ENCODE measurements at places on chromosomes 6 and 20.

DNA sequence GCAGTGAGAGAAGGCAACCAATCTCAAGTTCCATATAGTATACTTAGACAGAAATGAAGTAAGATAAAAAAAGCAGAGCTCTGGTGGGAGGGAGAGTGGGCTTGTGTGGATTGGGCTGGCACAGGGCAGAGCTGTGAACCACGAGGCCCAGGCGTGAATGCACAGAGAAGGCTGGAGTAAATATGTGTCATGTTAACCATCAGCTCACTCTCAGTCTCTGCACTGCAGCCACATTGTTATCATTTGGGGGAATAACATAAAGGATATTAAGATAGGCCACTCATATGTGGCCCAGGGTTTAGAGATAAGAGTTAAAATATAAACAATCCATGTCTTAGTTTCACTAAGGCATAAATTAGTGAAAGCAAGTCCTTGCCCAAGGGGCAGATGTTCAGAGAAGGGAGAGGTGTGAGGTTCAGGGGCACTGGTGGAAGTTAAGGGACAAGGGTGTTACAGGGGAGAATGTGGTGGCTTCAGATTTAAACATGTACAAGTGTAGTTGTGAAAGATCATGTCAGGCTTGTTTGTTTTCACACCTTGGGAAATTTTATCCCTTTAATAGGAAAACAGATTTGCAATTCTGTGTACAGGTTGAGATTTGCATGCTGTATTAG, 14.4 kb downstream of the GMPR start:
- DNase-seq = no peak

- DNase-seq = no peak
Measured at GRCh38 chr6:32967151-32968091, 973 bp upstream of the BRD2 start.

- no peak for DNase-seq
Measured at GRCh38 chr6:155303361-155303870, 10.9 kb downstream of the TFB1M start.

DNA sequence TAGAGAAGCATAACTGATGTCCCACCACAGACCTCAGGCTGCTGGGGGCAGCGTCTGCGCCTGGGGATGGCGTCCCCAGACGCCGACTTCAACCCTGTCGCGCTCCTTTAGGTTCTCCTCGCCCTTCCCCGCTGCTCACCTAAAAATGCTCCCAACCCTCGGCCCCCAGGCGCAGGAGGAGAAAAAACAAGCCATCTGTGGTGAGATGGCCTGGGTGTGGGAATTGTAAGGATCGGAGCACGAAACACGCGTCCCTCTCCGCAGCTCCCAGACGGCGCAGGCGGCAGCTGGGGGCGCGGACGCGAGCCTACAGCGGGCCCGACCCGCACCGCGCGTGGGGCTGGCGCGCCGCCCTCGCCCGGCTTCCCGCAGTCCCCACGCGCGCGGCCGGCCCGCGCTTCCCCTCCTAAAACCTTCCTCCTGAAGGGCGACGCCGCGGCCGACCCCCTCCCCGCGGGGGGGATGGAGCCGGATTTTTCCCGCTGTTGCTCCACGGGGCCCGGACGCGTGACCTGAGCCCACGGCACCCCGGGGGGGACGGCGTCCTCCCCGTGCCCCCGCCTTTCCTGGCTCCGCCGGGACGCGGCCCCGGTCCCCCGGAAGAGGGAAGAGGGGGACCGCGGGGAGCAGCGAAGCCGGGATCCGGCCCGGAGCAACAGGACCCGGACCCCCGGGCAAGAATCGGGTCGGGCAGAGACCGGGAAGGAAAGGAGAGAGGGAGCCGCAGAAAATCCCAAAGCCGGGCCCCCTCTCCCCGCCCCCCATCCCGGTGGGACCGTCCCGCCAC, 611 bp downstream of the EPB41L2 start:
- peak; percentile 56 for DNase-seq

DNA sequence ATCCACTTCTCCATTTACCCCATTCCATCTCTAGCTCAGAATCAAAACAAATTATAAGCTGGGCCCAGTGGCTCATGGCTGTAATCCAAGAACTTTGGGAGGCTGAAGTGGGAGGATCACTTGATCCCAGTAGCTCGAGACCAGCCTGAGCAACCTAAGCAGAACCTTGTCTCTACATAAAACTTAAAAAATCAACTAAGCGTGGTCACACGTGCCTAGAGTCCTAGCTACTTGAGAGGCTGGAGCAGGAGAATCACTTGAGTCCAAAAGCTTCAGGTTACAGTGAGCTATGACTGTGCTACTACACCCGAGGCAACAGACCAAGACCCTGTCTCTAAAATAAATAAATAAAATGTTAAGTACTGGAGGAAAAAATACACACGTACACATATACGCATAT, 74.7 kb upstream of the RUNX2 start:
- DNase-seq = no peak

DNA sequence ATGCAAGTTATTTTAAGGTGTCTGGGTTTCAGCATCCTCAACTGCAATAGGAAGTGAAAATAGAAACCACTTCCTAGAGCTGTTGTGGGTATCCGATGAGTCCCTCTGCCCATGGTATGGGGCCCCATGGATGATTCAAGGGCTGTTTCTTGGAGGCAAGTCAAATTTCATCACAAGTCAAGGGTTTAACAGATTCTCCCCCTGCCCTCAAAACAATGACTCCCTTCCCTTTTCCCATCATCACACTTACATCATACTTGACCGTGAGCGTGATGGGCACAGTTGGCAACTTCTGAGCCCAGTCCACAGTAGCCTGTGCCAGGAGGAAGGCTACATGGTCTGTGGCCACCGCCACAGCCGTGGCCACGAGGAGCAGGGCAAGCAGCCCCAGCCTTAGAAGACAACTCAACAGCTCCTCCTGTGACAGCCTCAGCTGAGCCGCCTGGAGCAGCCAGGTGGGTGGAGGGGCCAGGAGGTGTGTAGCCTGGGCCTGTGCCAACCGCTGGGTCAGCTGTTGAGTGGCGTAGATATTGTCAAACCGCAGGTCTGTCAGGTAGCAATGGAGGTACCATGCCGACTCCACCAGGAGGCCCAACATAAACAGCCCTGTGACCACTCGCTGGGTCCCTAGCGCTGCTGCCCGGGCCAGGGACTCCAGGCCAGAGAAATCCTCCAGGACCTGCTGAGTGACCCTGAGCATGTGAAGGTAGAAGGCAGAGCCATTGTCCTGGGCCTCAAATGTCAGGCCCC, 5.2 kb downstream of the OCSTAMP start:
- no peak for DNase-seq

DNA sequence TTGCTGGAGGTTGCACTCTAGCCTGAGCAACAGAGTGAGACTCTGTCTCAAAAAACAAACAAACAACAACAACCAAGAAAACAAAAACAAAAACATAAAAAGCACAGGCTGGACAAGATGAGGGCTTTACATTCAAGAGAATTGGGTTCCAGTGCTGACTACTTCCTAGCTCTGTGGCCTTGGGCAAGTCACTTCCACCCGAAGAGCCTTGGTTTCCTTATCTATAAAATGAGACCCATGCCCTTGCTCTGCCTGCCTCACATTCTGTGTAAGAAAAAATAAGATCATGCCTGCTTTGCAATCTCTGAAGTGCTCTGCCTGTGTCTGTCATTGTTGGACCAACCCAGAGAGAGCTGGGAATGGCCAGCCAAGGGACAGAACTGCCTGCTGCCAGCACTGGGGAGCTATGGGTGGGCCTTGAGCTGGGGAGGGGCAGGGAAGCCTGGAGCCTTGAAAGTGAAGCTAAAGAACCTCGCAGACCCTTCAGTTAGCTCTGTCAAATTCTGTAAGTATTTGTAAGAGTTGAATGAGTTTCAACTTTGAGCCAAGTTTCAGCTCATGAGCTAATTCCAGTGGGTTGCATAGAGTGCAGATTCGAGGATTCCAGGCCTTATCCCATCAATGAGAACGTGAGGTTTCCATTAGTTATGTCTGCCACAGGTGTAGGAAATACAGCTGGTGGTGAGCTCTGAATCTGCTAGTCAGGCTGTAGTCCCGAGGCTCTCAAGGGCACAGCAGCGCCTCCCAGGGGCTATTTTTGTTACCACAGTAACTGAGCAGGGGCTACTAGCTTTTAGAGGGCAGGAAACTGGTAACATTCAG, 93.2 kb downstream of the DLGAP4 start:
- no peak for DNase-seq

DNA sequence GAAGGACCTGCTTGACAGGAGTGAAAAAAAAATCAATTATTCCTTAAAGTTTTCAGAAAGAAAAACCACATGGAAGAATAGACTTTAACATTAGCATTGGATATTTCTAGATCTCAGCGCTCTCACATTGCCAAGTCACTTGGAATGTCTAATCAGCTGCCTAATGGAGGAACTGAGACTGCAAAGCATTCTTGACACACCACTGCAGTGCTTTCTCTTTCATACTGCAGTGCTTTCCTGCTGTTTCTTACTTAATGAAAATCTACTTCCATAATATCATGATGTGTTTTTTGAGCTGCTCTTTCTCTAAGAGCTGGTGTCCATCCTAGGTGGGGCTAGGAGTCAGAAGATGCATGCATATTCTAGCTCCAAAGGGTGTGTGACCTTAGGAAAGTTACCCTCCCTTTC, 20.4 kb upstream of the MCM3 start:
- peak; percentile 69 for DNase-seq

GRCh38 chr6:134093007-134093573, 40.7 kb upstream of the SLC2A12 start:
- no peak for DNase-seq

GRCh38 chr20:10093087-10093591, 58.4 kb downstream of the ANKEF1 start:
- peak; percentile 3 for DNase-seq

DNA sequence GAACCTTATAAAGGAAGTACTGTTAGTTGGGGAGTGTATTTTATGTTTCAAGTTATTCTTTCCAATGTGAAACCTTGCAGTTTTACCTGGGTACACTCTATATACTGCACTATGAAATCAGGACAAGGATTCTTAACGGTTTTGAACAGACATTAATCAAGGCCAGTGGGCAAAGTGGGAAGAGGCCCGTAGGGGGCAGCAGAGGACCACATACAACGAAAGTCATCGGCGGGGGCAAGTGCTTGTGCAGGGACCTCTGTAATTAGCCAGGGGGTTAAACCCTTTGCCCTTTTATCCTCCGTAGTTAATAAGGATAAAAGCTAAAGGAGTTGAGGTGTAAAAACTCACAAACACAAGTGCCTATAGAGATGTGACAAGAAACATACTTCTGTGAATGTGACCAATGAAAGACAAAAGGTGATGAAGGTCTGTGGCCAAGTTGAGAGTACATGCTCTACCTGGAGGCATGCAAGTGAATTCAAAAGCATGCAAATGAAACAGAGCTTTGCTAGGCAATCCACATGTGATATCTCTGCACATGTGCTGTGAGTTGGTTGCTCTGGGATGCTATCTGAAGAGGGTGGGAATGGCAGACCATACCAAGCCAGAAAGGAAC, 392.7 kb upstream of the MAN1A1 start:
- peak; percentile 51 for DNase-seq

DNA sequence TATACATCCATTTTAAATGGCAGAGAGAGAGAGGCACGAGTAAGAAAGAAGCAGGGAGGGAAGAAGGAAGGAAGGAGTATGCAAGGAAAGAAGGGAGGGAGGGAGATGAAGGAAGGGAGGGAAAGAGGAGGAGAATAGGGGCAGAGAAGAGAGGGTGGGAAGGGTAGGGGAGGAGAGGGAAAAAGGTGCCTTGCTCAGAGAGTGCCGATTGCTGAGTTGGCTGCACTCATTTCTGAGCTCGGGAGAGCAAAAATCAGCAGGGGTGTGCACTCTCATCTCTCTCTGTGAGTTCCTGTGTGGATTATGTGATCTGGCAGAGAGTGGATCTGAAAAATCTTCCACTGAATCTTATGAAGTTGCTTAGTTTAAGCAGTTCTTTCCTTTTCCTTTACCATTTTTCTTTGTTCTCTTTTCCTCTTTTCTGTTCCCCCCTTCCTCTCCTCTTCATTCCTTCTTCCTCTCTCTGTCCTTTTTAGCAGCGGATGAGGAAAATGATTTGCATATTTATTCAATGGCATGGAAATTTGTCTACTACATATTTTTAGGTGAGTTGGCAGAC, 108.7 kb downstream of the PERP start:
- no peak for DNase-seq

DNA sequence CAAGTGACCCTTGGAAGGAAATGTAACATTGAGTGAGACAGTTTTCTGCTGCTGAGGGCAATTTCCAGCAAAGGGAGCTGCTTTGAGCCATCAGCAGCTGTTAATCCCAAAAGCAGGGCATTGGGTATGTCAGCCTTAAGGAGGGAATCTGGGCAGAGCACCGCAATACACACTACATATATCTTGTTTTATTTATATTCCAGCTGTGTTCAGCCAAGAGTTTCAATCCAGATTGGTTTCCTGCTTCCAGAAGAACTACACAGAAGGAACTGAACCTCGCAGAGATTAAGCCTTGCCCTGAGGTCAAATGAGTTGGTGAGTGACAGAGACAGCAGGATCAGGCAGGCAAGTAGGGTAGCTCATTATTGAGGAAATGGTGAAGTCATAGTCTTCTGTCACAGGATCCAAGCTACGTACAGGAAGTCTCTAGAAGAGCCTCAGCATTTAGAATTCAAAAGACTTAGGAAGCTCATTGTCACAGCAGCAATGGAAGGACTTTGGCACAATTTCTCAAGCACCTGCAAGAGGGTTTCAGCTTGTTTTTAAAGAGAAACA, 109.9 kb upstream of the HEY2 start:
- no peak for DNase-seq

DNA sequence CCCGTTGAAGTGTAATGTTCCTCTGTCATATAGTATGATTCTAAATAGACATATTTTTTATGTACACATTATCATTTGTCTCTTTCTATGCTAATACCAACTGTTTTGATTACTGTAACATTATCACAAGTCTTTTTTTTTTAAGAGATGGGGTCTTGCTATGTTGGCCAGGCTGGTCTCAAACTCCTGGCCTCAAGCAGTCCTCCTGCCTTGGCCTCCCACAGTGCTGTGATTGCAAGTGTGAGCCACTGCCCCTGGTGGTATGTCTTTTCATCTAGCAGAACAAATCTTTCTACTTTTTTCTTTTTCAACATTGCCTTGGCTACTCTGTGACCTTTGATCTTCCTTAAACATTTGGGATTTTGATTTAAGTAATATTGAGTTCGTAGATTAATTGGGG, 57.7 kb downstream of the SLX4IP start:
- DNase-seq = no peak

- no peak for DNase-seq
Measured at GRCh38 chr6:9272671-9273070, 837.3 kb upstream of the SLC35B3 start.

DNA sequence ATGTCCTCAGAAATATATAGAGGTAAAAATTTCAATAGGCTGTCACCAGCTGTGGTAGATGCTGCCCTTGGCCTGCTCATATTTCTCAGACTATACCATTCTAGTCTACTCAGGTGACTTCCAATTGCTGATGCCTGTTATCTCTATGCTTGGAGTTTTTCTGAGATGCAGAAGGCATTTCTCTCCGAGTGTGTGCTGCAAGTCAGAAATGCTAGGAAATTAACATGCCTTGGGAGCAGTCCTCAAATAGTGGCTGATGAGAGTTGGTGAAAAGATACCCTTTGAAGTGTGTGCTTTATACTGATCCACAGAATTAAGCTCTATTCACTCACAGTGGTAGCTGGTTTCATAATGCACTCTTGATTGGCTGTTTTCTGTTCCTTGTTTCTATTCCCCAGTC, 43.2 kb upstream of the PKIB start:
- DNase-seq = no peak

- no peak for DNase-seq
Measured at GRCh38 chr6:8225113-8225512, 122.8 kb upstream of the EEF1E1 start.

All from GM03348 (cell line).